ENCODE measurements at places on chromosomes 4 and X. TPM values are rescaled to one million over a fixed set of nuclear protein-coding genes. Genes with fewer than 3 reads are reported as not detected.

Gene CENPI
- 35.1 TPM for total RNA-seq

DNA sequence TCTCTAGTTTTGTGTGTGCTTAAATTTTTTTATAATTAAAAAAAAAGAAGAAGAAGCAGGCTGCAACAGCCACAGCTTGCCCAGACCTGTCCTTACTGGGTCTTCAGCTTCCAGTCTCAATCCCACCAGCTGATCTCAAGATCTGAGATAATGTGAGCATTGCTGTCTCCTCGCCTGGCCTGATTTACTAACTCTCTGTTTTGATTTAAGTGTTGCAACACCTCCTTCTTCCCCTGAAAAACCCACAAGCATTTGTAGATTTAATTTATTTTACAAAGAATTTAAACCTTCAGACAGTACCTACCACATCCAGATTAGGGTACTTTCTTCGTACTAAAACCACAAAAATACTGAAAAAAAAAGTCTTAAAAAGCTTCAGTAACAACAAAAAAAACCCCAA lies 38.0 kb downstream of the FAM241A start:
- DNase-seq: no peak

Gene MAGEB6B
- total RNA-seq: not detected

DNA sequence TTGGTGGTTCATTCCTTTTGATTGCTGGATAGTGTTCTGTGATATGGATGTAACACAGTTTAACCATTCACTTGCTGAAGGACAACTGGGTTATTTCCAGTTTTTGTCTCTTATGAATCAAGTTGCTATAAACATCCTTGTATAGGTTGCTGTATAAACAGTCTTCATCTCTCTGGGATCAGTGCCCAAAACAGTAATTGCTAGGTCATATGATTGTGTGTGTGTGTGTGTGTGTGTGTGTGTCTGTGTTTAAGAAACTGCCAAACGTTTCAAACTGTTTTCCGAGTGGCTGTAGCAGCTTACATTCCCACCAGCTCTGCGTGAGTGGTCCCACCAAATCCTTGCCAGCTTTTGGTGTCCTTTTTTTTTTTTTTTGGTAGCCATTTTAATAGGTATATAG lies 60.4 kb downstream of the F11 start:
- no peak for DNase-seq

GRCh38 chrX:139692506-139692849 lies 15.5 kb downstream of the MCF2 start:
- no peak for DNase-seq

Gene HSPA4L
- 14.0 TPM for total RNA-seq

- DNase-seq: no peak
These were observed 101.7 kb downstream of the GATB start for GRCh38 chr4:151658959-151659600.

- DNase-seq: no peak
These were observed 11.0 kb downstream of the INTU start for GRCh38 chr4:127643791-127644190.

Gene ZNF518B
- 13.0 TPM for total RNA-seq

DNA sequence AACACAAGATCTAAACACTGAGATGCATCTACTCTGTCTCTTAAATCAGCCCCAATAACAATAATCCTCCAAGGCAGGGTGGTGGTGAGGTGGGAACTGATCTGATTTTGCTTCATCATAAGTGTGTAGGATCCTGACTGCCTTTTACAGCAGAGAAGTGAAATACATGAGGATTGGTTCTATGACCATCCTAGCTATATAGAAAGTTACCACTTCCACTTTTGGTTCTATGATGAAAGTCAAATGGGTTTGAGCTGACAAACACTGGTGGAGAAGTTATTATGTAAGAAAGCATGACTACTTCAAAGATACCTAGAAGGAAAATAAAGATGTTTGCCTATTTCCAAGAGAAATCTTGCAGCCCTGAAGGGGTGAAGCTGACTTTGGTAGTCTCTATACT lies 181.6 kb downstream of the NKX6-1 start:
- no peak for DNase-seq

GRCh38 chr4:10762561-10762960 lies 78.0 kb upstream of the CLNK start:
- DNase-seq: no peak

Gene ADGRG2
- not detected for total RNA-seq
